Activated CD8-positive, alpha-beta T cell treated with anti-CD3 and anti-CD28 coated beads for 36 hours (primary cell): ENCODE measurements at places on chromosomes 16 and 17. TPM values are rescaled to one million over a fixed set of nuclear protein-coding genes. Genes with fewer than 3 reads are reported as not detected.

GRCh38 chr17:46790216-46790615 is 28.3 kb downstream of the WNT3 start:
- no peak for DNase-seq

MYADML2 gene
- not detected for total RNA-seq

DNA sequence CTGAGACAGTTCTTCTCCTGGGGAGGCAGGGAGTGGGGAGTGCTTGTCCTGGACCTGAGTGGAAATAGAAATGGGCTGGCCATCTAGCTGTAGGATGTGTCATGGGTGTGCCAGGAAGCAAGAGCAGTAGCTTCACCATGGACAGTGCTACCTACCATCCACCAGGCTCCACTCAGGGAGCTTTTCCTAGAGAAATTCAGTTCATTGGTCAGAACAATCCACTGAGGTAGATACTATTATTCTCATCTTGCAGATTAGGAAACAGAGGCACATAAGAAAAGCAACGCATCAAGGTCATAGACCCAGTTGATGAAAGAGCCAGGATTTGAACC is 372.0 kb downstream of the SLC39A11 start:
- no peak for DNase-seq

DNA sequence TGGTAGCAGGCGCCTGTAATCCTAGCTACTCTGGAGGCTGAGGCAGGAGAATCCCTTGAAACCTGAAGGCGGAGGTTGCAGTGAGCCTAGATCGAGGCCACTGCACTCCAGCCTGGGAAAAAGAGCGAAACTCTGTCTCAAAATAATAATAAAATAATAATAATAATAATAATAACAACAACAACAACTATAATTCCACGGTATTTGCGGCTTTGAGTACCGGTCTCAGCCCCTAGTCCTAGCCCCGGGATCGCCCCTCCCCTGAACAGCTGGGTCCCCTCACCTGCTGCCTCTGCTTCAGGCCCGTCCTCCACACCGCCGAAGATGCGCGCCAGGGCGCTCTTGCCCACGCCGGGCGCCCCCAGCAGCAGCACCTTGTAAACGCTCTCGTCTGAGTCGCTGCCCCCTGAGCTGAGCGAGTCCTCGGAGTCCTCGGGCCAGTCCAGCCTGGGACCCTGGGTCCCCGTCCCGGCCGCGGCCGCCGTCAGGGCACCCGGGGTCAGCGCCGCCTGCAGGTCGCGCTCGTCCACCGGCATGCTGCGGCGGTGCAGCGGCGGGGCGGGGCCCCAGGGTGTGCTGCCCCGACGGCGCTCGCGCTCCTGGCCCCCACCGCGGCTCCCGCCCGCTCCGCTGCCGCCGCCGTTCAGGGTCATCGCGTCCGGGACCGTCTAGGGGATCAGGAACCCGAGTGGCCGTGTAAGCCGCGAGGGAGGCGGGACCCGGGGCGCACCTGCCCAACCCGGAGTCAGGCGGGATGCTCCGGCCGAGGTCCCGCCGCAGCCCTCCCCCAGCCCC is 611 bp downstream of the RRAD start:
- DNase-seq, result peak; percentile 53

TBC1D3K gene
- not detected for total RNA-seq

- DNase-seq, result no peak
Measured at GRCh38 chr16:71626858-71627213, 852 bp downstream of the MARVELD3 start.

- no peak for DNase-seq
Measured at GRCh38 chr17:16527298-16527697, 35.3 kb upstream of the LRRC75A start.

- no peak for DNase-seq
Measured at GRCh38 chr16:78640886-78641285, 541.4 kb downstream of the WWOX start.

EXOC7 gene
- total RNA-seq, result 53.5 TPM
